ENCODE measurements at places on chromosomes 5 and 9. TPM values are rescaled to one million over a fixed set of nuclear protein-coding genes. Genes with fewer than 3 reads are reported as not detected.

The TAF1L gene
- not detected for total RNA-seq

The NFIB gene
- 57.3 TPM for total RNA-seq

The OR1Q1 gene
- total RNA-seq, result not detected

The GPR21 gene
- 0.73 TPM for total RNA-seq

The CDC20B gene
- not detected for total RNA-seq

The UQCRQ gene
- 135 TPM for total RNA-seq
